ENCODE measurements at places on chromosomes 11 and 22. TPM values are rescaled to one million over a fixed set of nuclear protein-coding genes. Genes with fewer than 3 reads are reported as not detected.
A peak's percentile ranks its signal among the peaks of the same experiment; 100 is the strongest.

- no peak for DNase-seq
Measured at GRCh38 chr11:72472765-72473164, 38.4 kb upstream of the CLPB start.

DNA sequence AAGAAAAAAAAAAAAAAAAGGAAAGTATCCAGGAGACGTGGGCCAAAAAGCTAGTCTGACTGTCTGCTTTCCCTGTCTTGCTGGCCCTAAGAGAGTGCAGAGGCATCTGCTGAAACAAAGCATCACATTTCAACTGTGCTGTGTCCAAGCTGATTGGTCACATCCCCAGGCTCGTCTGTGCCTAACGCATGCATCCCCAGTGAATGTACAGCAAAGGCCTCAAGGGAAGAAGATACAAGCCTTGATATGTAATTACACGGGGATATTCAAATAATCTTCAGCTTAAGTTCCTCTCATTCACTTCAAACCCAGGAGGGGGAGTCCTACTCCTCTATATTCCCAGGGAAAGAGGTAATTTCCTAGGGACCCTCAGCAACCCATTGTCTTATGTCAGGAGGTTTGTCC is 5.4 kb upstream of the SORL1 start:
- peak; percentile 70 for DNase-seq

ANGPTL5 gene
- polyA plus RNA-seq: 1.3 TPM

DNA sequence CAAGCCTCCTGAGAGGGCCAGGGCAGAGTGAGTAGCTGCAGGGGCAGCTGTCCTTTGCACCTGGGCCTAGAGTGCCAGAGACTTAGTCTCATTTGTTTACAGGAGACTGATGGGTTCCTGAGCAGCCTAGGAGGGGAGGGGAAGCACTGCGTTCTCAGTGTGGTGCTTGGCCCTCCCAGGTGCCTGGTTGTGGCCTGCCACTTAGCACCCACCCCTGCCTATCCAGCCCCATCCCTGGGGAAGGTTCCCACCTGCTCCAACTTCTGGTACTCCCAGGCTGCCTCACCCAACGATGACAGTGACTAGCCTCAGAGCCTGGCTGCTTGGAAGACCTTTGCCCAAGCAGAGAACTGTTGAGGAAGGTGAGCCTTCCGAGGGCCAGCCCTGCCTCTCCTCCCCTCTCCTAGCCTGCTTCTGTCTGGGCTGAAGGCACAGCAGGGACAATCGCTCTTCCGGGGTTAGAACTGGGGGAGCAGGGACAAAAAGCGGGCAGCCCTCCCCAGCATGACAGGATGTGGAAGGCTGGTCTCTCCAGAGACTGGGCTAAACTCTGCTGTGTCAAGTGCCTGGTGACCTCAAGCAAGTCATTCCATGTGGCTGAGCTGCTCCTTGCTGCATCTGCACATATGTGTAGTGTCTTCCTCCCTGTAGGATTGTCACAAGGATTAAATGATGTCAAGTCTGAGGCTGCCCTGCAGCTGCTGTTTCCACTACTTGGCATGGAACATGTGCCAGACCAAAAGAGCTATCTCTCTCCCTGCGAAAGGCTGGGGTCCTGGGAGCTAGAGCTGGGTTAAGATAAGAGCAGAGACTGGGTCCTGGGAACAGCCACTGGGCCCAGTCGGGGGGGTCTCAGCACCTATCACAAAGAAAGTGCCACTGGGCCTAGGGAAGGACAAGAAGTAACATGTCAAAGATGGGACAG is 9.9 kb downstream of the KCNQ1OT1 start:
- DNase-seq: no peak

MS4A15 gene
- polyA plus RNA-seq: not detected

OVOL1 gene
- polyA plus RNA-seq: 1.2 TPM

SLC17A6 gene
- polyA plus RNA-seq: not detected

- no peak for DNase-seq
Measured at GRCh38 chr22:27857443-27857842, 55.9 kb upstream of the MN1 start.

GRCh38 chr11:120338107-120338933 is 2.1 kb downstream of the ARHGEF12 start:
- no peak for DNase-seq

DNA sequence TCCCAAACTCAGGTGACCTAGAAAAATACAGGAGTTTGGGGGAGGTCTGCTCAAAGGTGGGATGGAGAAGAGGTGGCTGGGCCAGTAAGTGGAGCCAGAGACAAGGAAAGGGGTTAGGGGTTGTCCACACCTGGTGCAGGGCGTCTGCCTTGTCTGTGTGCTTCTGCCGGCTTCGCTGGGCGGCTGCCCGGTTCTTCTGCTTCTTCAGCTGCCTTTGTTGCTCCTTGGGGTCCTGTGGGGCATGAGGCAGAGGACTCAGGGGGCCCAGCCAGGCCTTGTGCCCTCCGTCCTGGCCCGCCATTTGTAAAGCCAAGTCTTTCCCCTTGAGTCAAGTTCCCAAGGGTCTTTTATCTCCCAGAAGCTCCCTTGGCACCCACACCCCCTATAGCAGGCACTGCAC is 2.5 kb downstream of the BATF2 start:
- DNase-seq: no peak

DNA sequence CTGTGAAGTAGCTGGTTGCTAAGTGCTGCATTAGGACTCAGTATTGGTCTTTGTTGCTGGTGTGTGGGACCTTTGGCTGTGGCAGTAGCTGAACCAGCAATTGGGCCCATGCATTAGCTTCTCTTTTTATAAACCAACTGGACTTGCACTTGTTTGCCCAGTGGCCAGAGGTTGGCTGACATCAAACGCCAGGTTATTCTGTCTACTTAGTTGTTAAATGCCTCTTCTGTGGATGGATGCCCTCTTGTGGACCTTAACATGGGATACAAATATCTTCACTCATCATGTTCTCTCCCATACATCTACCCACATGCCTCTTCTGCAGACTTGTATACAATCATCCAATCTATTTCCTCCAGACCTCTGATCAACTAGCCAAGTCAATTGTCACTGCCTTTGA is 26.4 kb upstream of the ARHGAP20 start:
- no peak for DNase-seq

SPI1 gene
- 5.3 TPM for polyA plus RNA-seq

DNA sequence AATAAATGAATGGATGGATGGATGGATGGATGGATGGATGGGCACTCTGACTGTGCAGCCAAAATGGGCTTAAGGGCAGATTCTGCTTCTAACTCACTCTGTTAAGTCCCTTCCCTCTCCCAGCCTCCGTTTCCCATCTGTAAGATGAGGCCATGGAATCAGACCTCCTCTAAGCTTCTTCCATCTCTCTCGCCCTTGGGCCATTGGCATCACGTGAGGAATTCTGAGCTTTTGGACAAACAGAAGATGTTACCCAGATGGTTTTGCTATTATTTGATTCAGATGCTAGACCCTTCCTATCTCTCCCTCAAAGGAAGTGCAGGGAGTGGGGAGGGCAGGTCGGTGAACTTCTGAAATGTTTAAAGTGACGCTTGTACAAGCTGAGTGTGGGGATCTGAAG is 4.0 kb upstream of the CYTH4 start:
- DNase-seq: no peak

DNA sequence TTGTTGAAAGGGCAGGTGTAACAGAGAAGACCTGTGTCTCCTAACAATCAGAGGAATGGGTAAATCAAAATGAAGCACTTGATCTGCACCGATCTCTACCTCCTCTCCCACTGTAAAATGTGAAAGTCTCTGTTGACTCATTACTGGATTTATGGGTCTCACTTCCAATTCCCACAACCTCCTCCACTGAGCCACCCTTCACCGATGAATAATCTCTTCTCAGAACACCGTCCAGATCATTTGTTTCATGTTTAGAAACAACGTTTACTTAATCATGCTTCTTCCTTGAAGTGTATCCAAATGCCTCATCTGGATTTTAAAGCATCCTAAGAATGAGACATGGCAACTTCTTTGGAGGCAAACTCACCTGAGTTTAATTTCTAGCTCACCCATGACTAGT is 643.6 kb downstream of the ETS1 start:
- DNase-seq: no peak

All from muscle of back (tissue), 13 donors.